ENCODE measurements at places on chromosomes 12 and 14.

- no peak for DNase-seq
Observed at GRCh38 chr12:113748707-113749432, 217.3 kb downstream of the RBM19 start.

- DNase-seq, result no peak
Observed at GRCh38 chr14:51824191-51824590, 36.2 kb upstream of the GNG2 start.

- no peak for DNase-seq
Observed at GRCh38 chr12:128314611-128315010, 47.6 kb downstream of the TMEM132C start.

- peak; percentile 4 for DNase-seq
Observed at GRCh38 chr12:44618946-44619345, 257.2 kb downstream of the NELL2 start.

- DNase-seq, result no peak
Observed at GRCh38 chr14:86739761-86740160, 1209.8 kb downstream of the FLRT2 start.

DNA sequence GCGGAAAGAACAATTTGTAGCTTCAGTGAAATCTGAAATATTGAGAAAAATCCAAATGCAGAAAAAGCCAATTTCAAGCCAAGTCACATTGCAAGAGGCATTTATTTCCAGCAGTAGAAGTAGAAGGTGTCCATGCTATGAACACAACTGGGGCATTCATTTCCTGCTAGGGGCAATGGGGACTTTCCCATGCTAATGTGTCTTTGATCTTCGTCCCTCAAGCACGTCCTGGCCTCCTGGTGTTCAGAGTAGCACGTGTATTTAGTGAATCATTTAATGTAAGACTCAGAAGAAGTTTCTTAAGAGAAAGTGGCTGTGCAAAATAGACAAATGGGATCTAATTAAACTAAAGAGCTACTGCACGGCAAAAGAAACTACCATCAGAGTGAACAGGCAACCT lies 267.9 kb downstream of the TMEM132C start:
- DNase-seq, result no peak

DNA sequence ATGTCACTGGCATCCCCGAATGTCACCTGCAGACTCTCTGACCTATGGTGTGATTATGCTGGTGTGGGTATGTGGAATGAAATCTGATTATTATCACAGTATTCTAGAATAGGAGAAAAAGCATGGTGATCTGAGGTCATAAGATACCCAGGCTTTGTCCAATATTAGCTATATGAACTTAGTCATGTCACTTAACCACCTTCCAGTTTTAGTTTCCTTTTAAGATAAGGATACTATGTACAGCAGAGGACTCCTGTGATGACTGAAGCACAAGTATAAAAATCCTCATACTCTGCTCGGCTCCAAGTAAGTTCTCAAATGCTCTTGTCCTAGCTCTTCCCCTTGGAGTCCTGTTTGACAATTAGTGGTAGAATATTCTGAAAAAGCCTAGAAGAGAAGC lies 2.8 kb downstream of the GNS start:
- no peak for DNase-seq

GRCh38 chr12:12440784-12441428 lies 84.0 kb downstream of the BORCS5 start:
- DNase-seq, result no peak

DNA sequence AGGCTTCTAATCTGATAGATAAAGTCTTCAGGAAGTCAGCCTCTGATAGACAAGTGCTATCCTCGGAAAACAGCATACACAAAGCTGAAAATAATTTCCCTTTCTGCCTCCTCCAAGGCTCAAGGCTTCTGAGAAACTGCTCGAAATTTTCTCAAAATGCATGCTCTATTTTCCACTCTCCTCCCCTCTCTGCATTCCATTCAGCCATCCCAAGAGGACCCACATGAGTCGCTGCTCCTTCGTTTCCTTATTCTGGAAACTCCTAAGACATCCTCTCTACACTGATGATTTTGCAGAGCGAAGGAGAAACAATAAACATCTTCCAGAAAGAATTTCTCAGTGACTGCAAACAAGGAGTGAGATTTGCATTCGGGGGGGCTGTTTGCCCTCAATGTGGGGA lies 92.2 kb upstream of the SFSWAP start:
- DNase-seq, result no peak

DNA sequence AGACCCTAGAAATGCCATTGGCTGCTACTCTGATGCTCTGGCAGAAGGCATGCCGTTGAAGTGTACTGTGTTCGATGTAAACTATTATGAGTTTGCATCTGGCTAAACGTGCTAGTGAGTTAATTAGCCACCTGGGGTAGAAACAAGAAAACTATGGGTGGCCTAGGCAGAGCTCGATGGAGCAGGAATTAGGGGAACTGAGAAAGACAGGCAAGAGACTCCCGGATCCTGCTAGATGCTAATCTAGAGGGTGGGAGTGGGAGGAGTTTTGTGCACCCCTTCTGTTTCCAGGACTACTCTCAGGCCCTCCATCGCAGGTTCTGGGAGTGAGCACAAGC lies 32.0 kb downstream of the TMEM63C start:
- DNase-seq, result no peak

DNA sequence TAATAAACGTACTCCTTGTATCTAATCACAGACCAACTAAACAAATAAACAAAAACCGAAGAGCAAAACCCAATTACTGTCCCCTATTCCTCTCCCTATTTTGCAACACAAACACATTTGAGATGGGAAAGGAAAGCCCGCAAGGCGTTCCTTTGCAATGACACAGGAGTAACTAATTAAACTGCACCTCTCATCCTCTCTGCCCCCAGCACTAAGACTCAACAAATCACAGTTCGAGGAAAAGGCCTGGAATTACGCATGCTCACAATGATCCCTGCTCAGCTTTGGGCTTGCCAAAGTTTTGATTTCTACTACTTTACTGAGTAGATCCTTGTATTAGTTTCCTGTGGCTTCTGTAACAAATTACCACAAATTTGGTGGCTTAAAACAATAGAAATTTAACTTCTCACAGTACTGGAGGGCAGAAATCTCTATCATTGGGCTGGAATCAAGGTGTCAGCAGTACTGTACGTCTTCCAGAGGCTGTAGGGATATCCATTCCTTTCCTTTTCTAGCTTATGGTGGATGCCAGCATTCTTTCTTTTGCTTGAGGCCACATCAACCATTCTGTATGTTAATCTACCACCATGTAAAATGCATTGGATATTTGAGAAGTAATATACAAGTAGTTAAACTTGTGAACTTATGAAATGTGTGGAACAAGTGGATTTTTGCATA lies 123.0 kb downstream of the NAV3 start:
- DNase-seq, result no peak

All from ELF-1 (cell line).